ENCODE measurements at places on chromosomes 1 and 21.

GRCh38 chr1:114216431-114217173 lies 62.9 kb upstream of the SYT6 start:
- no peak for DNase-seq

GRCh38 chr21:31111093-31111492 lies 72.8 kb upstream of the KRTAP19-8 start:
- no peak for DNase-seq

DNA sequence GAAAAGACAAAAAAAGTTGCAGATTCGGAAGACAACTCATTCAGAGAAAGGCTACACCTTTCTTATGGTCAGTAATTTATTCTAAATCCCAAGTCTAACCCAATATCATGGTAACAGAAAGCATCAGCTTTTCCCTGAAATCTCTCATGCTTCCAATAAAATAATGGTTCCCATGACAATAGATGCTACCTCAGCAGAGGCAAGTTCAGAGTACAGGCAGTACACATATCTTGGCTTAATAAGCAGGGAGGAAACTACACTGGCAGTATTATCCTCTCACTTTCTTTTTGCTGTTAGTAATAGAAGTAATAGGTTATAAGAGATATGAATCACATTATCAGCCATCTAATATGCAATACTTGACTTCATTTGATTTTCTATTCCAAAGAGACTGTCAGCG lies 137.1 kb downstream of the DPYD start:
- DNase-seq = no peak

- DNase-seq = no peak
Measured at GRCh38 chr1:205601205-205601604, 30.6 kb downstream of the ELK4 start.

GRCh38 chr1:38616846-38617245 lies 242.7 kb downstream of the RRAGC start:
- no peak for DNase-seq

DNA sequence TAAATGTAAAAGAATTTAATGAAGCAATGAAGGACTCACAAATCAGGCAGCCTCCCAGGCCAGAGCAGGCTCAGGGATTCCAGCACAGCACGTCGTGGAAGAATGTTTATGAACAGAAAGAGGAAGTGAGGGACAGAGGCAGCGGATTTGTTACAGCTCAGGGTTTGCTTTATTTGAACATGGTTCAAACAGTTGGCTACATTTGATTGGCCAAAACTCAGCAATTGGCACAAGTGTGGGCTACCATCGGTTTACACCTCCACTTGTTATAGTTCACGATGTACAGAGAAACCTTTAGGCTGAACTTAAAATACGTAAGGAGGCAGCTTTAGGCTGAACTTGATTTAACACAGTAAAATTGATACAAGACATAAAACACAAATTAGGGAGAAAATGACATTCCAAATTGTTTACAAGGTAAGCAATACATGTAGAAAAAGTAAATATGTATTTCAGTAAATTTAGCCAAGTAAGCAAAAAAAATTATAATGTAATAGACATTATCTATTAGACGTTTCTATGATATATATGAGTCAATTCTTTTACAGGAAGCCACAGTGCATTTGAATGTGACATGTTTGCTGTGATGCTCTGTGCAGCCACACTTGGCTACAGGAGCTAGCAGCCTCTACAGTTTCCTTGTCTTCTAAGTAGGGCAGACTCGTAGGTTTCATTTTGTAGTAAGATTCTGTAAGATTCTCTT lies 126.5 kb downstream of the ADSS2 start:
- DNase-seq = no peak

DNA sequence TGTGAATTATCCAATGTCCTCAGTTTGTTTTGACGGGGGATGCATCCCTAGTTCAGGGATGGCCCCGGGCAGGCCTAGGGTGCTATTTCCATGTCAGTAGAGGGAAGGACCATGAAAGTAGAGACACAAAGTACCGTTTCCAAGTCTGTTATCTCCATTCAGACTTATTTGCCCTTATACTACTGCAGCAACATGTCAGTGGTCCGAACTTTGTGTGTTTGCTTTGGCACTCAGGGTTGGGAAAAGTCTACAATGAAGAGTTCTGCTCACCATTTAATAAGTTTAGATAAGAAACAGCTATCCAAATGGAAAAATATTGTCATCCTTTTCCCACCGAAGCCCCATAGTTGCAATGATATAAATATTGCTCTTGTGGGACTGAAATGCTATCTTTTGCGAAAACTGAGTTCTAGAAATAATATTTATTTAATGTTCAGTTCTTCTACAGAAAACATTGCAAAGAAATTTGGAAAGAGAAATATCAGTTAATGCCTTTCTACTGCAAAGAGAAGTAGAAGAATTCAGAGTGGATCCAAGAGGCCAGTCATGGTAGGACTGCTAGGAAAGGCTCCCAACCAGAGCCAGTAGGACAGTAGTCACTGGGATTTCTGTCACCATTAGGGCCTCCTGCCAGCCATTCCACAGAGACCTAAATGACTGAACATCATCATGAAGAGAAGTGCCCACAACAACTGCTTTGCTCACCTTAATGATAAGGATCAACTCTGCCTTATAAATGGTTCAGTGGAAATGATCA lies 11.5 kb upstream of the AGT start:
- DNase-seq = no peak

- DNase-seq = no peak
Measured at GRCh38 chr1:245754463-245754961, 599.7 kb downstream of the KIF26B start.
